ENCODE measurements at places on chromosomes 5 and 9.

DNA sequence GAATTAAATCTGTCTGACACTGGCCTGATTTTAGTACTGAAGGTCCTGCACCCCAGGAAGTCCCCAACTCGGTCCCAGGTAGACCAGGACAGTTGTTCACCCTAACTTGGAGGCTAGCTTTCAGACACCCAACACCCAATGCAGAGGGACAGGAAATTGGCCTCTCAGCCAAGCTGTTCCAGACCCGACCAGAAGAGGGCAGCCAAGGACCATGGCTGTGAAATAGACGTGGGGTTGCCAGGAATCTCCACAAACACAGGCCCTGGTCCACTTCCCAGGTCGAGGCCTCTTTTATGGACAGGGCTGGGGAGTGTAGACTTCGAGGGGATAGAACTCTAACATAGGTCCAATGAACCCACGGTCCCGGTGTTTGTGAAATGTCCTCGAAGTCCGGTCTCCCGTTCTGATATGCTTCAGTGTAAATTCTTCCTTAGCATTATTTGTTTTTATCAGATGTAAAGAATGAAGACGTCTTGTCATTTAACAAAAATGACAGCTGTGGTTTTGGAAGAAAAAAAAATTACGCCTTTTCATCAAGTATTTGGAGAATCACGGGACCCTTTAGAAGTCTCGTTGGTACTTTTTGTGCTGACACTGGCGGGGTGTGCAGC is 260.3 kb upstream of the ADAMTS16 start:
- peak; percentile 61 for DNase-seq

- no peak for DNase-seq
These were observed 555.0 kb downstream of the PRR16 start for GRCh38 chr5:121019106-121019505.

GRCh38 chr5:117380316-117380715 is 805.7 kb upstream of the SEMA6A start:
- DNase-seq = no peak

DNA sequence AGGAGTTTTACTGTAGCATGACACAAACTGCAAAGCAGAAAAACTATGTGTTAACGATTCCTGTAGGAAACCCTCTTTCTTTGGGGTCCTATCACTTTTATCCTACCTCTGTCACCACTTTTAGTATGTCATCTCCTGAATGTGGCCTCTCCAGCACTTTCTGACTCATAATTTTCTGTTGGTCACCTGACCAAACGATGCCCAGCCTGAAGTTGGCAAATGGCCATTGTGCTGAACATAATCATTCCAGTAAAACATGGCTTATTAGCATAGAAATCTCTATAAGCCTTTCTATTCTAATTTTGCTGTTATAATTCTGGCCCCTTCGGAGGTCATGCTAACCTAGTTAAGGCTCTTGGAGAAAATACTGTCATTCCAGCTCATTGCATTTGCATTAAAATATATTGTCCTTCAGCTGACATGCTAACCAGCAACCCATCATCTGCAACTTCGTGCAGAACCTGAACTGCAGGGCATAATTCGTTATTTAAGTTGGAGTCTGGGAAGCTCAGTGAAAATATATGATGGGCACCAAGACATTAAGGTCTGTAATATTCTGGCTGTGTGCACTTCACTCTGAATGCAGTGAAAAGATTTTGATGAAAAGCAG is 140.3 kb downstream of the NMUR2 start:
- DNase-seq = no peak

DNA sequence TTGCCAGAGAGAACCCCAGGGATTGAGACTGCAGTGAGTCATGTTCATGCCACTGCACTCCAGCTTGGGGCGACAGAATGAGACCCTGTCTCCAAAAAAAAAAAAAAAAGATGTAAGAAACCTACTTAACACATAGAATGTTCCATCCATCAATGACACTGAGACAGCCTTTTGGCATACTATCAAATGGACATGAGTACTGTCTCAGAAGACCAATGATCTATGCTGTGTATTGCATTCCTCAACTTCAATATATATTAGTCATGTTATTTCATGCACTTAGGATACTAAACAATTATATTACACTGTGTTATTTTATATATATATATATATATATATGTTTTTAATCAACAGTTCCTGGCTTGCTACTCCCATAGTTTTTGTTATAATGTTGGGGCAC is 57.1 kb upstream of the ANKH start:
- DNase-seq = no peak

- no peak for DNase-seq
These were observed 130.0 kb downstream of the MVB12B start for GRCh38 chr9:126456441-126457174.

DNA sequence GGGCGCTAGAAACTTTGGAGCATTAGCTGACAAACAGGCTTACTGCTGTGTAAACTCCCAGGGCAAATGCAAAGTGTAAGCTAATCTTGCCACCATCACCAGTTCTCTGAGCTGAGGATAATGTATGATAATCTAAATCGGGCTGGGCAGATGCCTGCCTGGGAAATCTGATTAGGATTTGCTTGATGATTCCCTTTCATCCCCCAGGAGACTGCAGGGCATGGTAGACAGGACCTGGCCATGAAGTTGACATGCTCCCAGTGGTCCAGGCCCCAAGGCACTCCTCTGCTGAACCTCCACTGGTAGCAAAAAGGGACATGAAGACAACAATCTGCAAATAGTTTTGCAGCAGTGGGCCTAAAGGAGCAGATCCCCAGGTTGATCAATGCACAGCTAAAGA is 317.5 kb downstream of the SPOCK1 start:
- DNase-seq = no peak

DNA sequence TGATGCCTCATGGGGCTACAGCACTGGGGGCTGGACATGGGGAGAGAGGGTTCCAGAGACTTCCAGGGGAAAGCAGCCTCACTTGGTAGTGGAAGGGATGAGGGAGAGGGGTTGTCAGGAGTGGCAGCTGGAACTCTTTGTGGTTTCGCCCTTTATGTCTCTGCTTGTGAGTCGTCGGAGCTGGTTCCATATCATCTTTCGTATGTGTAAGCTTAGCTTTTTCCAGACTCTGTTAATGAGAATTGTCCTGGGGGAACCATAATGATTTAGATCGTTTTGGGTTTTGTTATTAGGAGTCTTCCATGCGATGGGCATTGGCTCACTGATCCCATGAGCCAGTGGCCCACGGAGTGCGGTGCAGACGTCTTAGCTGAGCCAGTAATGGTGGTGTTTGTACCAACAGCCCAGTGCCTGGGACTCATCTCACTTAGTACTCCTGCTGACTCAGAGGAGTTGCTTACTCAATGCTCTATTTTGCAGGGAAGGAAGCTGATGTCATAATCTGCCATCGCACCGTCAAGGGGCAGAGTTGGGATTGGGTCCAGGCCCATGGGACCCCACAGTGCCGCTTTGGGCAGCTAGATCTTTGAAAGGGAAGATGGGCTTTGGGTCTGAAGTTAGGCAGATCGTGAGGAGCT is 48.5 kb downstream of the NEK6 start:
- peak; percentile 67 for DNase-seq

- DNase-seq = no peak
These were observed 761.2 kb downstream of the TAF11L14 start for GRCh38 chr5:18395126-18396110.

DNA sequence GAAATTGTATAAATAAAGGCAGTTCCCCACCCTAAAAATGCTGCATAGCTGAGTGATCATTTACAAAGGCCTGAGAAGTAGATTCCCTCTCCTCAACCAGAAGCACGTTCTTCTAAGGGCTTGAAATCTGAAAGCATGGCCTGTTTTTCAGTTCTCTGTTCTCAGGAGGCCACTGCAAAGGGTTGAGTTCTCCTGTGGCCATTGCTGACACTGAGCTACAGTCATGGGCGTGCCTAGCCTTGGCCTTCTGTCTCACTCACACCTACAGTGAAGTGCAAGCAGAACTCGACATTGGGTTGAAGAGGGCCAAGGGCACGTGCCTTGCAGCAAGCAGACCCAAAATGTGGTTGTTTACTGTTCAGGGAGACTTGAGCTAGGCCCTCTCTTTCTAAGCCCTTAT is 276.6 kb upstream of the VLDLR start:
- DNase-seq = no peak

GRCh38 chr5:51665251-51665593 is 282.0 kb downstream of the ISL1 start:
- no peak for DNase-seq

- DNase-seq = no peak
These were observed 494 bp downstream of the CDKN2AIPNL start for GRCh38 chr5:134411228-134411545.

DNA sequence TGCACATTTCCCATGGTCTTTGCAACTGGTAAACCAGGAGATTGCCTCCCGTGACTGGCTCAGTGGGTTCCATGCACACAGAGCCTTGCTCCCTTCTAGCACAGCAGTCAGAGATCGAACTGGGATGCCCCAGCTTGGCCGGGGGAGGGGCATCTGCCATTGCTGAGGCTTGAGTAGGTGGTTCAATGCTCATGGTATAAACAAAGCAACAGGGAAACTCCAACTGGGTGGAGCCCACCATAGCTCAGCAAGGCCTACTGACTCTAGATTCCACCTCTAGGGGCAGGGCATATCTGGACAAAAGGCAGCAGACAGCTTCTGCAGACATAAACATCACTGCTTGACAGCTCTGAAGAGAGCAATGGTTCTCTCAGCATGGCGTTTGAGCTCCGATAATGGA is 67.0 kb upstream of the PPP1R2B start:
- no peak for DNase-seq

GRCh38 chr9:8924562-8924961 is 1125.0 kb upstream of the DMAC1 start:
- no peak for DNase-seq

DNA sequence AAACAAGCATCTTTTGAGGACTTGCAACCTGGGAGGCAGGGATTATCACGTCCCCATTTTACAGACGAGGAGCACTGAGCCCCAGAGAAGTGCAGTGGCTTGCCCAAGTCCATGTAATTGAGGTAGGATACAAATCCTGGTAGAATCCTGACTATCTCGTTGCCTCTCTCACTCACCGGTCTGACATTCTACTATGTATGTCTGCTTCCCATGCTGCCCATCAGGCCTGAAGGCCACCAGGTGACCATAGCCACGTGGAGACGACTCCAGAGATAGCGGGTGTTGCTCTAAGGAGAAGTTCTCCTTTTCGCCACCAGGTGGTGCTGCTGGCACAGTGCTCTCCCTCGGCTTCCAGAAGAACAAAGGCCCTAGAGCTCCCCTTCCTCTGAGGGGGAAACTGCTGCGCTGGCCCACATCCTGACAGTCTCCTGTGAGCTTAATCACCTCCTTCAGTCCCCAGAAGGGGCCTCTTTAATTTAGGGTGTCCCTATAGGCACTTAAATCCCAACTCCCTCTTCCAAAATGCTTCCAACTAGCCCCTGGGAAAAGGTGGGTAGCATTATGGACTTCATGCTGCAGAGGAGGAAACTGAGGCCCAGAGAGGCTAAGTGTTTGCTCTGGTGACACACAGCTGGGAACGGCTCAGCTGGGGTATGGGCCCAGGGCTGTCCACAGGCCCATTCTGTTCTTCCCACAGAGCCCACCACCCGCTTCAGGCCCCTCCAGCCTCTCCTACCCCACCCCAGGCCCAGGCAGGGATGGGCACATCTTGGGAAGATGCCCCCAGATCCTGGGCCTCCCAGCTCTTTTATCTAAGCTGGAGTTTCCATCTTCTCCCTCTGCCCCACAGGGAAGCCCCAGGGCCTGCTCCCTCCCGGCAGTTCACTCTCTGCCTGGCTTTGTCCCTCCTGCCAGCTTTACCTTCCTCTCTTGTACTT is 6.4 kb downstream of the SLC34A1 start:
- peak; percentile 85 for DNase-seq

- DNase-seq = peak; percentile 51
These were observed 694 bp upstream of the PHPT1 start for GRCh38 chr9:136848393-136849037.

- peak; percentile 94 for DNase-seq
These were observed 193.6 kb downstream of the HSPA4 start for GRCh38 chr5:133245191-133246052.

- DNase-seq = no peak
These were observed 288.2 kb downstream of the FANCC start for GRCh38 chr9:95029288-95029687.

DNA sequence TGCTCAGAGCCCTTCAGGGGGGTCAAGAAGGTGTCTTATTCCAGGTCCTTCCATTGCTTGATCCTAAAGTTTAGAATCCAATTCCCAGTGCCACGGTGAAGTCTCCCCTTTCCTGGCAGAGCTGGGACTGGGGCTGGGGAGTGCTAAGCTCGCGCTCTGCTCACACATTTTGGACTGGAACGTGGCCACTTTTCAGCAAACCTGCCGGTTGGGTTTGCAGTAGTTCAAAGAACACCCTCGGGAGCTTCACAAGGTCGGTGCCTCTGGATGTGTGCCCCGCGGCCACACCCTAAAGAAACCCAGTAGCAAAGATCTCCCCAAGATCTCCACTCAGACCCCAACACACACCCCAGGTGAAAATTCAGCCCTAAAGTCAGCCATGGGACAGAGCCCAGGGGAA is at the start of gene C9orf152:
TSS of gene C9orf152 (minus strand) at position 129 of the 400 bp plus-strand sequence. CDS start 580 bp downstream, outside the sequence.
- no peak for DNase-seq

GRCh38 chr5:57437976-57438805 is 44.4 kb downstream of the ACTBL2 start:
- no peak for DNase-seq

GRCh38 chr9:133427658-133428348 is 5.6 kb downstream of the ADAMTS13 start:
- no peak for DNase-seq

- DNase-seq = no peak
These were observed 274.3 kb downstream of the CDH18 start for GRCh38 chr5:19713740-19714139.

GRCh38 chr5:13591621-13592020 is 352.9 kb downstream of the DNAH5 start:
- DNase-seq = peak; percentile 71

- no peak for DNase-seq
These were observed 258.7 kb downstream of the IRX1 start for GRCh38 chr5:3854188-3854821.

GRCh38 chr9:27582794-27583193 is 9.5 kb upstream of the C9orf72 start:
- no peak for DNase-seq

DNA sequence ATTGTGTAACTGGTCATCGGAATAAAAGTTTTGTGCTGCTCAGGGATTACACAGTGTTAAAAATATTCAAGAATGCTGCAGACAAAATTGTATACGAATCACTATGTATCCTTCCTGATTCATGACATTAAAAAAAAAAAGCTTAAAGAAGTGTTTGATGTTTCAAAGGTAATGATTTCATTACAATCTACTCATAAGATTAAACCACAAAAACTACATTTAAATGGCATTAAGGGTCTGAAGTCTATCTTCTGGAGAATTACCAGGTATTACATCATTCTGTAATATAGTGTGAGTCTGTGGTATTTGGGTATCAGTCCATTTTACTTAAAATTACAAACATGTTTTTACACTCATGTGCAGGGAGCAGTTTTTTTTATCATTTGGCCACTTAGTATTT is 324.4 kb downstream of the NDUFS4 start:
- DNase-seq = no peak

DNA sequence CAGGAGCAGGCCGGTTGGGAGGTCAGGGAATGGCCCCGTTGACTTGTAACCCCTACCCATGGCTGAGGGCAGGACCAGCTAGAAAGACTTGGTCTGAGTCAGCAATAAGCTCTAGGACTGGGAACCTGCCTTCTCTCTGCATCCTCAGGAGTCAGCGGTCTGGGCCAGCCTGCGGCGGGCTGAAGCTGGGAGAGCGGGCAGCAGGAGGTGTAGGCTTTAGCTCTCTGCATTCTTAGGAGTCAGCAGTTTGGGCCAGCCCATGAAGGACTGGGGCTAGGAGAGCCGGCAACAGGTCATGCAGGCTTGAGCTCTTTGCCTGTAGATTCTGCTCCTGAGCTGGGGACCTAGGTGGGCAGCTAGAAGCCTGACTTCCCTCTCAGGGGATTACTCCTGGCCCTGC is 6.4 kb upstream of the SMIM32 start:
- no peak for DNase-seq

Measured in ACHN (cell line).